ENCODE measurements at places on chromosomes 2 and 18.
A peak's percentile ranks its signal among the peaks of the same experiment; 100 is the strongest.

DNA sequence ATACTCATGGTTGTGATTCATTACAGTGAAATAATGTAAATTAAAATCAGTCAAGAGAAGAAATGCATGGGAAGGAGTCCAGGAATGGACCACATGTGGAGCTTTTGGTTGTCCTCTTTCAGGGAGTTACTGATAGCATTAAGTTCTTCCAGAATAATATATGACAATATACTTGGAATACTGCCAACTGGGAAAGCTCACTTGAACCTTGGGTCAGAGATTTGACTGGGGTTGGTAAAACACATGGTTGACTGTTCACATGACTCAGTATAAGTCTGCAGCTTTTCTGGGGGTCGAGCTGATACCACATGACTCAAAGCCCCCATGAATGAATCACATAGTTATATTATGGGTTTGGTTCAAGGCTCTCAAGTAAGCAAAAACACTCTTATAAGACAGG is 1109.0 kb upstream of the CHAC2 start:
- no peak for DNase-seq

DNA sequence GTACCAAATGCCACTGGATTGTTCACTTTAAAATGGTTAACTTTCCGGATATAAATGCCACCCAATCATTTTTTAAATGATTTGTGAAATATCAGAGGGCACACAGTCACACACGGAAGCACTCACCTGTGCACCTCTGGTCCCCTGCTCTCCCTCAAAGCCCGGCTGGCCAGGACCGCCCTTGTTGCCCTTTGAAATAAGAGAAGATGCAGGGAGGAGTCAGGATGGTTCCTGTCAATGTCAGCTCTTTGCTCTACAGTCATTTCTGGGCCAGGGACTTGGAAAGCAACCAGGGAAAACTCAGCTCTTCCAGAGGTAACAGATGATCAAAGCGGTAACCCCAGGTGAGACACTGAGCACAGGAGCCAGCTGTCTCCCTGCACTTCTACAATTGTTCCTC is 60.7 kb downstream of the COL6A3 start:
- DNase-seq, result no peak

GRCh38 chr2:192559587-192559986 is 364.9 kb upstream of the TMEFF2 start:
- no peak for DNase-seq

DNA sequence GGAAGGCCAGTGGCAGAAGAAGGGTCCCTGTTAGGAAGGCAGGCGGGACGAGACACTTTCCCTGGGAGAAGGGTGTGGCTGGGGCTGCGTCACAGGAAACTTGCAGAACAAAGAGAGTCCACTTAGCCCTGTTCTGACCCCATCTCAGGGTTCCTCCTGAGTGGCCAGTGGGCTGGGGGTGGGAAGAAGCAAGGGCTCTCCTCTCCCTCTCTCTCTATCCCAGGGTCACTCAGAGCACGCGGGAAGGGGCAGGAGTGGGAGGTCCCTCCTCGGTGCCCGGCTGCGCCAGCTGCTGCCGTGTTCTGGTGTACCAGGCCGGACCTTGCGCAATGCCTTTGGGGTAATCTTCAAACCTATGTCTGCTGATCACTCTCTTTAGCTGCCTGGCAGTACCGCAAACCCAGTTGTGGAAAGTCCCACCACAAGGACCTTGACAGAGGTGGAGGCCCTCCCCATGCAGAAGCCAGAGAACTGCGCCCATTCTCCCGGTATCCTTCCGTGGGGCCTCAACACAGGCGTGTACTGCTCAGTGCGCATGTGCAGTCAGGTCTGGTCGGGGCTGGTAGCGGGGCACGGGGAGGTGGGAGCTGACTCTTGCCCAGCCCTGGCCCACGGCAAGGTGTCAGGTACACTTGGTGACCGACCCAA is 47.8 kb upstream of the ST3GAL5 start:
- no peak for DNase-seq

GRCh38 chr18:33906046-33906445 is 318.7 kb downstream of the NOL4 start:
- DNase-seq, result no peak

GRCh38 chr18:31876707-31877106 is 66.2 kb downstream of the TRAPPC8 start:
- DNase-seq, result no peak

- DNase-seq, result no peak
Observed at GRCh38 chr2:170237572-170238120, 59.7 kb downstream of the MYO3B start.

DNA sequence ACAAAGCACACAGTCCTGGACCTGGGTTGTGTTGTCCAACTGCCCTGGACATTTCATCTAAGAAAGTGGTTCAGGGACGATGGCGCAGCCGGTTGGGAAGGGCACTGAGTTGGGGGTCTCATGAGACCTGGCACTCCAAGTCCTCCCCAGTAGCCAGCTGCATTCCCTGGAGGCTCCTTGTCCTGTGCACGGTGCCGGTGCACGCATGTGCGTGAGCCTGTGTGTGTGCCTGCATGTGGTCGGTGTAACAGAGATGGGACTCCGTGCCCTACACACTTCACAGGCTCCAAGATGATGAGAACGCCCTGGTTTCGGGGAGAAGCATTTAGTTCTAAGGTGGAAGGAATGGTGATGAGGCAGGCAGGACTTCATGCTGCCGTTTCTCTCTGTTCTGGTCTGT is 124.9 kb upstream of the PXDN start:
- no peak for DNase-seq

DNA sequence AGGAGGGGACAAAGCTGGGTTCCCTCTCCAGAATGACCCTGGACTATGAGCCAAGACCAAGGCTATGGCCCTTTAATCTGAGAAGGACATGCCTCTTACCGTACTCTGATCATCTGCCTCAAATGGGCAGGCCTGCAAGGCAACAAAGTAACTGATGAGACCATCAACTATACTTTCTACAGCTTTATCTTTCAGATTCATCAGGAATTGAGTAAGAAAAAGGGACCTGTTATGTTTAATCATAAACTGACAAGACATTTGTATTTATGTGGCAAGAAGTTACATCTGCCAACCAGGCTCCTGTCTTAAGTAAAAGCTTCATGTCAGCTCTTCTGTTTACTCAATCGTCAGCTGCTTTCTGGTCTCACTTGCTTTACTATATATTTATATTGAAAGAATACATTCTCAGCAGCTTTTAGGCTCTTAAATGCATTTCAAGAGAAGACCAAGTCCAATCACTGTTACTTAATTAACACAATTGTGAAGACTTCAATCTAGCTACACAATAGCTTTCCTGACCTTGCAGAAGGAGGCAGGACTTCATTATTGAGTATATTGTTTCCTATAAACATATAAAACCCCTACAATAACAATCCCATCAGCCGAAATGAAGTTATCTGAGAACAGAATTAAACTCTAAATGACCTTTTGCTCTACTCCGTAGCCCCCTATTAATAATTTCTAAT is 163.8 kb downstream of the ETAA1 start:
- DNase-seq, result no peak

- no peak for DNase-seq
Observed at GRCh38 chr2:6915399-6915798, 1.8 kb upstream of the RNF144A start.

GRCh38 chr2:191165176-191165643 is 14.4 kb upstream of the STAT4 start:
- peak; percentile 59 for DNase-seq

DNA sequence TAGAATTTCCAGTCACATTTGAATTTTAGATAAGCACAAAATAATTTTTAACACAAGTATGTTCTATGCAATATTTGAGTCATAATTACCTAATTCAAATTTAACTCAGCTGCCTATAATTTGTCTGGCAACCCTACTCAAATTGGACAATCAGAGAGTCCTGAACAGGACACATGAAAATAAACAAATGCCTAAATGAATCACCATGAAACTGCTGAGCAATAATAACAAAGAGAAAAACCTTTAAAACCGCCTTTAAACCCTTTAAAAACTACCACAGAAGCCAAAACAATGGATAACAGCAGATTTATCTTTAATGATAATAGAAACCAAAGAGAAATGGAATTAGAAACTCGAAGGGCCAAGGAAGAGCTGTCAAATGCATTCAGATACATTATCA is 39.5 kb downstream of the ARL4C start:
- DNase-seq, result no peak

- no peak for DNase-seq
Observed at GRCh38 chr2:238873841-238874240, 26.0 kb downstream of the TWIST2 start.
